ENCODE measurements at places on chromosomes 6 and 20. TPM values are rescaled to one million over a fixed set of nuclear protein-coding genes. Genes with fewer than 3 reads are reported as not detected.

C20orf141 gene
- not detected for total RNA-seq

DNA sequence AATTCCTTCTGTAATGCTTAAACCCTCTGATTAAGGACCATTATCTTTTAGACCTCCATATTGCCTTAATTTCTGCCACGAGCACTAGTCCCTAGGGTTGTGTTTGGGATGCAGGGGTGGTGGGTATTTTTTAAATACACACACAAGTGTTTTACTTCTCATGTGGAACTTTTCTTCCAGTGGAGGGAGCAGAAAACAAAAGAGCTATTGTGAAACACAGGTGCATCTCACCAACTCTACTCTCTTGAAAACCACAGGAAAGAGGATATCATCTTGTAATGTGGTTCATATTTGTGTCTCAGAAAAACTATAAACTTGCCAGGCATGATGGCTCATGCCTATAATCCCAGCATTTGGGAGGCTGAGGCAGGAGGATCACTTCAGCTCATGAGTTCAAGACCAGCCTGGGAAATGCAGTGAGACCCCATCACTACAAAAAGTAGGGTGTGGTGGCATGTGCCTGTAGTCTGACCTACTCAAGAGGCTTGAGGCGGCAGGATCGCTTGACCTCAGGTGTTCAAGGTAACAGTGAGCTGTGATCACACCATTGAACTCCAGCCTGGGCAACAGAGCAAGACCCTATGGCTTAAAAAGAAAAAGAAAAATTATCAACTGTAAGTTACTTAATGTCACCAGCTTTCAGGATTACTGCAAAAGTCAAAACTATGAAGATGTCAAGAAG lies 37.3 kb downstream of the MRS2 start:
- DNase-seq = no peak

GRCh38 chr20:24045621-24046318 lies 57.2 kb upstream of the GGTLC1 start:
- DNase-seq = no peak

- DNase-seq = no peak
These were observed 50.4 kb upstream of the TRERF1 start for GRCh38 chr6:42502127-42502526.

- DNase-seq = no peak
These were observed 738.2 kb downstream of the COL12A1 start for GRCh38 chr6:74467533-74468215.

DNA sequence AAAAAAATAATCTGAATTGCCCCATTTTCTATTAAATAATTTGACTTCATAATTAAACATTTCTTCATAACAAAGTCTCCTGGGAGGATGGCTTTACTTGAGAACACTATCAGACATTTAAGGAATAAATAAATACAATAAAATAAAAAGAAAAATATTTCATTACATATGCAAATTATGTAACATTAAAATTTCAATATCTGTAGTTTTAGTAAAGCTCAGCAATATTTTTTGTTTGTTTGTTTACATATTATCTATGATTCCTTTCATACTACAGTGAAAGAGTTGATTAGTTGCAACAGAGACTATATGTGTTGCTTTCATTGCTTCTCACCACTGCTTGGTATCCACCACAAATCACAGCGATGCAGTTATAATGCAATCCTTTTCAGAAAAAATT lies 474.9 kb upstream of the GJE1 start:
- no peak for DNase-seq

LHFPL5 gene
- not detected for total RNA-seq

DNA sequence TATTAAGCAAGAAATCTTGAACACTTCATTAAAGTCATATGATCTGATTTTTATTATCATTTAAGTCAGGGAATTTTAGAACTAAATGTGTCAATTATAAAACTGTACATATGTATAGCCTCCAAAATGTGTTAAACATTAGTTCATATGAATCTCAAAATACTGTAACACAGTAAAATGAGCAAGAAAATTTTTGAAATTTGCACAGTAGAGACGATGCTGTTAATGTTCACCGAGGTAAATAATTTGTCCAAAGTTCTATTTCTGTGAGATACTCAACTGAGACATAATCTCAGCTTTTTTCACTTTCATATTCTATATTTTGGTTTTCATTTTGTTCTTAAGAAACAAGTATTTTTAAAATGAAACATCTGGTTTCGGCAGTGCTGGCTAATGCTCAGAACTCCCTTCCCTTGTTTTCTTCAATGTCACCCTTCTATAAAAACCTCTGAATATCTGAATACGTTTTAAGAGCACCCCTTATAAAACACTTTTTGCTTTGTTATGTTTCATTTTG lies 353.1 kb downstream of the LAMA2 start:
- no peak for DNase-seq

NRSN2 gene
- 10.8 TPM for total RNA-seq

DNA sequence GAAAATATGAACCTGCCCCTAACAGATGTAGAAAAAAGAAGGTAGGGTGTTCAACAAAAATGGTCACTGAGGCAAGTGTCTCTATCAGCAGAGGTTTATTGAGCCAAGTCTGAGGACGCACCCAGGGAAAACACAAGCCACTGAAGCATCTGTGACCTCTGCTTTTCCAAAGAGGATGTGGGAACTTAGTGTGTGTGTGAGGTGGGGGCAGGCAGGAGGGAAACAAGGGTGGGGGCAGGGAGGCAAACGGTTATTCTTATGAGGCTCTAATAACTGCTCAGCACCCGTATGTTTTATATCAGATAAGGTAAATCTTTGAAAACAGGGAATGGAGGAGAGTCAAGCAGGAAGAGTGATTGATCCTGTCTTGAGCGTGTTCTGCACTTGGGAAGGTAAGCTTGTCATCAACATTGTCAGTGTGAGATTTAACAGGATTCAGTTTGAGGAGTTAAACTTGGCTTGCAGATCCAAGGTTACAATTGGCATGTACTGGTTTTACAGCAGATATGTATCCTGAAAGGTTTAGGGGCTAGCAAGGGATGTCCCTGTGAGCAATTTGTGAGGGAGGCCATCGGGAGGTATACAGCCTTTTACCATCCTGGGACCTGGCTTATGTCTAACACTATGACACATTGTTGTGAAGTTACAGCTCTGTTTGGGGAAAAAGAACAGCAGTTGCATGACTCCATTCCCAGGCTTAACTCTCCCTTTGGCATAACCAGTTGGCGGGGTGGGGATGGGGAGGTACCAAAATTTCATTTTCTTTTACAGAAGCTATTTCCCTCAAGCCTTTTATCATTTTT lies 33.7 kb downstream of the NINL start:
- no peak for DNase-seq

DNA sequence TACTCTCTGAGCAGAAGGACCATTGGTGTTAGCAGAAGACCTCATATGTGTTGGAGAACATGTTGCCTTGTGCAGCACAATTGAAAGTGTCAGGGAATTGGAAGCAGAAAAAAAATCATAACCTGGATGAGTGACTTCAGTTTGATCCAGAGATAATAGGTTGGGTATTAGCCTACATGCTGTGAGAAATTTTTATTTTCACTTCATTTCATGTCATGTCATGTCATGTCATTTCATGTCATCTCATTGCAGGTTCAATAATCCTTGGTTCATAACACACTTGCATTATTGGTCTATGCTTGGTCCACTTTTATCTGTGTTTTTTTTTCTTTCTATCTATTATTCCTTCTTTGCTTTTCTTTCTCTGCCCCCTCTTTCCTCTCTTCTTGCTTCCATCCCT lies 34.3 kb downstream of the AKAP7 start:
- DNase-seq = no peak

CTCFL gene
- total RNA-seq = not detected

DNA sequence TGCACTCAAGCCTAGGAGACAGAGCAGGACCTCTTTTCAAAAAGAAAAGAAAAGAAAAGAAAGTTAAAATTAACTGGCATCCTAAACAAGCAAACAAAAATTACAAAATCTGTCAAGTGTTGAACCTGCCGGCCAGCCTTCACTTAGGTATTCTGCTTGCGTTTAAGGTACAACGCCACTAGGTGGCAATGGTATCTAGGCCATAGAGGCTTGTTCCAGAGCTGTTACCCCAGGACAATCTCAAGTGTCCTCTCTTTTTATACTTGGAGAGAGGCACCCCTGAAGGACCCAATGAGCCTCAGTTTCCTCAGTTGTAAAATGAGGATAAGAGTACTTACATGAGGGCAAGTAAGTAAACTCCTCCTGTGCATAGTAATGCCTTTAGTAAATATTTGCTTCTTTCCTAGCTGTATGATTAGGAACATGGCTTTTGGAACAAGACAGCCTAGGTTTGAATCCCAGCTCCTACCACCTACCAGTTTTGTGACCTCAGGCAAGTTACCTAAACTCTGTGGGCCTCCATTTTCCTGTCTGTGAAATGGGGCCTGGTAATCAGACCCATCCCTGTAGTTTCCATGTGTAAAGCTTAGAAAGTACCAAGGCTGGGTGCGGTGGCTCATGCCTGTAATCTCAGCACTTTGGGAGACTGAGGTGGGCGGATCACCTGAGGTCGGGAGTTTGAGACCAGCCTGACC lies 5.8 kb upstream of the PACSIN1 start:
- no peak for DNase-seq

CD93 gene
- 72.8 TPM for total RNA-seq

TRIM15 gene
- not detected for total RNA-seq

GRCh38 chr6:78268591-78269452 lies 598.5 kb upstream of the IRAK1BP1 start:
- no peak for DNase-seq

BNIP5 gene
- not detected for total RNA-seq

GRCh38 chr20:38414769-38415450 lies 20.2 kb downstream of the SNHG17 start:
- DNase-seq = no peak
